ENCODE measurements at places on chromosomes 1 and 21. TPM values are rescaled to one million over a fixed set of nuclear protein-coding genes. Genes with fewer than 3 reads are reported as not detected.

Gene HAPLN2
- not detected for total RNA-seq

Gene F13B
- not detected for total RNA-seq

Gene CFAP126
- not detected for total RNA-seq

Gene SSX2IP
- total RNA-seq = 4.3 TPM

Gene NAV1
- 145 TPM for total RNA-seq

Gene UBE2U
- not detected for total RNA-seq

Gene FCRL1
- not detected for total RNA-seq

Gene CDK18
- total RNA-seq = 9.7 TPM

Gene ROR1
- 28.5 TPM for total RNA-seq

Gene SPRR2B
- total RNA-seq = not detected

Gene ZDHHC18
- 24.4 TPM for total RNA-seq

Gene NUDT4B
- total RNA-seq = 46.7 TPM

Gene OR6K3
- total RNA-seq = not detected

Gene TTLL10
- not detected for total RNA-seq

Gene RAB42
- total RNA-seq = 1.5 TPM

Gene S100A5
- not detected for total RNA-seq

Gene CCDC181
- total RNA-seq = 0.41 TPM

Gene PCBP3
- total RNA-seq = 1.5 TPM

Gene FAM78B
- total RNA-seq = not detected

Gene ACTL8
- total RNA-seq = not detected

Gene NIBAN1
- 19.7 TPM for total RNA-seq

Gene LORICRIN
- not detected for total RNA-seq

Gene LRRC71
- 0.12 TPM for total RNA-seq

Measured in glomerular endothelial cell (primary cell).